ENCODE measurements at places on chromosomes 7 and 10.

DNA sequence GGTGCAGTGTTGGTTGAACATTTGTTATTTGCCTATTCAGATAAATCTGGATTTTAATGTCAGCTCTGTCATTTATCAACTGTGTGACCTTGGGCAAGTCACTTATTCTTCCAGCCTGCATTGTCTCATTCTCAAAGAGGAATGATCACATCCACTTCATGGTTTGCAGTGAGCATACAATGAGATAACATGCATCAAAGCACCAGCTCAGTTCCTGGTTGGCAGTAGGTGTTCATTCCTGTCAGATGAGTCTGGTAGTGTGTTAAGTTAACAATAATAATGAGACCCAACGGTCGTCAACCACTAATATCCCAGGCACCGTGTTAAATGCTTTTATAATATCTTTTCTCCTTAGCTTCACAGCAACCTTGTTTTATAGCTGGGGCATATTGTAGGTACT is 137.3 kb downstream of the SORCS3 start:
- no peak for DNase-seq

- DNase-seq, result no peak
Measured at GRCh38 chr10:50152792-50153272, 85.1 kb downstream of the WASHC2A start.

- DNase-seq, result no peak
Measured at GRCh38 chr7:8176370-8177081, 85.4 kb downstream of the ICA1 start.

DNA sequence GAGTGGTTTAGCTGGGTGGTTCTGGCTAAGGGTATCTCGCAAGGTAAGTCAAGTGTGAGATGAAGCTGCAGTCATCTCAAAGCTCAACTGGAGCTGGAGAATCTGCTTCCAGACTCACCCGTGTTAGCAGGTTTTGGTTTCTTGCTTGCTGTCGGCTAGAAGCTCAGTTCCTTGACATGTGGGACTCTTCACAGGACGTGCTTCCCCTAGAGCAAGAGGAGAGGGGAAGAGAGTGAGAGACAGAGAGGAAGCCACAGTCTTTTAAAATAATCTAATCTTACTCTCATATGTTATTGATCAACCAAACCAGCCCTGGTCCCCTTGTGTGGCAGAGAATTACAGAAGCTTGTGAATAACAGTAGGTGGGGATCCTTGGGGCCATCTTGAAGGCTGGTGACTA is 199.5 kb downstream of the REEP3 start:
- no peak for DNase-seq

DNA sequence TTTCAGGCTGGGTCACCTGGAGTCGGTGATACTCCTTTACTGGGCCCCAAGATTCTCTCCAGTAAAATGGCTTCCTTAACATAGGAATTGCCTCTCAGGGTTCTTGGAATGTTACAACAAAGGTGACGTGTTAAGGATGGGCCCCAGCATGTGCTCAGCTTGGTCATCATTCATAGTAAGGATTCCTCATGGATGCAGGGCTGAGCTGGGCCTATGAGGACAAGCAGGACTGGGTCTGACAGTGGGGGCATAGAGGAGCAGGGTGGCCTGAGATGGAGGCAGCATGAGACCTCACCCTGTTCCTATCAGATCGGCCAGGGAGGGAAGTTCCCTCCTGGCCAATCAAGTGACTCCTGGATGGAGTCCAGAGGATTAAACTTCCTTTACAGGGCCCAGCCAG is 12.8 kb upstream of the MBL2 start:
- no peak for DNase-seq
